ENCODE measurements at places on chromosomes 6 and 20.

DNA sequence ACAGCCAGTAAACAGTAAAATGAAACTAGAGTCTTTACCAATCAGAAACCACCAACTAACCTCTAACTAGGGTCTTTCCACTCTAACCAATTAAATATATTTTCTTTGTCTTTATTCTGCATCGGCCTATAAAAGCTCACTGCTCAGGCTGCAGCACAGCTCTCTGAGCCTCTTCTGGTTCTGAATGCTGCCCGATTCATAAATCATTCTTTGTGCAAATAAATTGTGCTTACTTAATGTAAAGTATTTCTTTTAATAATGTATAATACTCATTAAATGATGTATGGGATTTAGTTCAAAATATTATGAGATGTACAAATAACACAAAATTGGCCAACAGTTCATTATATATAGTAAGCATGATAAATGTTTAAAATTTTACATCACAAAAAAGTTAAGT lies 7.9 kb downstream of the IBTK start:
- no peak for DNase-seq

GRCh38 chr20:40414843-40415615 lies 274.0 kb downstream of the MAFB start:
- no peak for DNase-seq

DNA sequence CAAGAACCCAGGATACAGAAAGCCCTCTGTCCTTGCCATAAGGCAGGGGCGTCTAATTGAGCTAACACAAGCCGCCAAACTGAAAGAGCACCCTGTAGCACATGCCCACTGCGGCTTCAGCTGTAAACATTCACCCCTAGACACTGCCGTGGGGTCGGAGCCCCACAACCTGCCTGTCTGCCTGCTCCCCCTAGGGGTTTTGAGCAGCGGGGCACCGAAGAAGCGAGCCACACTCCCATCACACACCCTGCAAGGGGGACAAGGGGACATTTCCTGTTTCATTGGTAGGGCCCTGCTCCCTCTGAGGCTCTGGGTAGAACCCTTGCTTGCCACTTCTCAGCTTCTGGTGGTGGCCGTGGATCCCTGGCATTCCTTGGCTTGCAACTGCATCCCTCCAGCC lies 45.2 kb upstream of the BCLAF1 start:
- no peak for DNase-seq

GRCh38 chr6:81575442-81575841 lies 177.0 kb downstream of the TENT5A start:
- no peak for DNase-seq

- no peak for DNase-seq
These were observed 48.2 kb downstream of the PTPRA start for GRCh38 chr20:2921506-2921905.

DNA sequence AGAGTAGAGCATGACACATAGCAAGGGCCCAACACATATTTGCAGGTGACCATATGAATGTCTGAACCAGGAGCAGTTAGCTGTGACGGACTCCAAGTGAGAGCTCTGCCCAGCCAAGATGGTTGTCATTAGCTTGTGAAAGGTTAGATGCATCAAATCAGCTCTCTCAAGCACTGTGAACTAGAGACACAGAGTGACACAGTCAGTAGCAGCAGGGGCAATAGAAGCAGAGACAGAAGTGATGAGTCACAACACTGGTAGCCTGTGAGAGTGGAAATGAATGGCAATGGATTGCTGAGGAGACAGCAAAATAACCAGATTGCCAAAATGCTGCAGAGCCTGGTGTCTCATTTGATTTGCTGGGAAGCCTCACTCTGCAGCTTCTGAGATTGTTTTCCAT lies 558.9 kb downstream of the PKHD1 start:
- DNase-seq: no peak

GRCh38 chr20:5180421-5180820 lies 53.6 kb downstream of the CDS2 start:
- no peak for DNase-seq

DNA sequence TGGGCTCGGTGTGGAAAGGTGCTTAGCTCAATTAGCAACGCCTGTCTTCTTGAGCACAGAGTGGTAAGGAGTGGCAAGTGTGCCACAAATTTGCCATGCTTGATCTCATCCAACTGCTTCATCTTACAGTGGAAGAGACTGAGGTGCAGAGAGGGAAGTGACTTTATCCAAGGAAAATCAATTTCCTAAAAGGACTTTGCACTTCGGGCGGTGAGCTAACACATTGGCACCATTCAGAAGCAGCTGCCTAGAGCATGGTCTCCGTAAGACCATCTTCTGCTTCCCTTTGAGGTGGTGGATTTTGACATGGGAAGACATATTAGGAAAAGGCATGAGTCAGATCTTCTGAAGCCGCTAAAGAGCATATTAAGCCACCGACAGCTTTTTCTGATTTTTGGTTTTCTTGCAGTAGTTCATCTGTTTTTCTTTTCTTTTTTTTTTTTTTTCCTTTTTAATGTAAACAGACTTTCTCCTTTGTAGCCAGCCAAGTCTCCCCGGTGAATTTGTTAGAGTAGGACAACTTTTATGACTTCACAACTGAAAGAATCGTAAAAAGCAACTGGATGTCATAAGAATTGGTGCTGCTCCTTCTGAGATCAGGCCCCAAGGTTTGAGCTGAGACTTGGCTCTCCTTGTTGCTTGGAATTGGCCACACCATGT lies 273.2 kb downstream of the CDC5L start:
- DNase-seq: no peak

DNA sequence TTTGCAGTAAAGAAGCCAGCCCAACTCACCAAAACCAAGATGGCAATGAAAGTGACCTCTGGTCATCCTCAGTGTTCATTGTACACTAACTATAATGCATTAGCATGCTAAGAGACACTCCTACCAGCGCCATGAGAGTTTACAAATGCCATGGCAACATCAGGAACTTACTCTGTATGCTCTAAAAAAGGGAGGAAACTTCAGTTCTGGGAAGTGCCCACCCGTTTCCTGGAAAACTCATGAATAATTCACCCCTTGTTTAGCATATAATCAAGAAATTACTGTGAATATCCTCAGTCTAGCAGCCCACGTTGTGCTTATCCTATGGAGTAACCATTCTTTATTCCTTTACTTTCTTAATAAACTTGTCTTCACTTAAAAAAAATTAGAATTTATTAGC lies 19.4 kb upstream of the TRERF1 start:
- no peak for DNase-seq

- no peak for DNase-seq
These were observed 1294.9 kb upstream of the CITED2 start for GRCh38 chr6:140669321-140669720.

DNA sequence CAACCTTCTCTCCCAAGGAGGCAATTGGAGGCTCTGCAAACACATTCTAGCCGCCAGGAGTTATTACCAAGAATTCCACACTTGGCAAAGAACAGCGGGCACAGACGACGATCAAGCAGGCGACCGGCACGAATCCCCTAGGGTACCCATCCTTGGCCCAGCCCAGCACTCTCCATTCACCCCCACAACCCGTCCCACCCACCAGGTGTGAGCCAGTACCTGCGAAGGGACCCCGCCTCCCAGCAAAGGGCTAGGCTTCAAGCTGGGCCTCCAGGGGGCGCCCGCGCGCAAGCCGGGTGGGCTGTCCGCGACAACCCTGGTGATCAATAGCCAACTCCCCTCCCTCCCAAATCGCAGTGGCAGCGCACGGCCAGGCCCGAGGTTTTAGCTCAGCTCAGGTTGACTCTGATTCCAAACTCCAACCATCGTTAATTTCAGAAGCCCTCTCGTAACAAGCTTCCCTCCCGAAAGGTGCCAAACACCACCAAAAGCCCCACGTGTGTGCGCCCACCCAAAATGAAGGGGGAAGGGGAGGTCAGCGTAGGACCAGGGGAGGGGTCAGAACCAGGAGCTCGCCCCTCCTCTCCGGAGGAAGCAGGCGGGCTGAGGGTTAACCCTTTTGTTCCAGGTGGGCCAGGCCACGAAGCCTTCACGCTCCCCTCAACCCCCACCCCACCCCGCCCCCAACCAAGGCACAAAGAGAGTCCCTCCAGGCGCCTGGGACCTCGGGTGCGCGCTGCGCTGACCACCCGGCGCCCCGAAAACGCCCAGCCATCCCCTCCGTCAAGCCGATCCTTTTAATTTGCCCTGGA lies 2.1 kb downstream of the SALL4 start:
- peak; percentile 17 for DNase-seq

GRCh38 chr20:48717095-48717672 lies 110.6 kb downstream of the PREX1 start:
- DNase-seq: no peak

DNA sequence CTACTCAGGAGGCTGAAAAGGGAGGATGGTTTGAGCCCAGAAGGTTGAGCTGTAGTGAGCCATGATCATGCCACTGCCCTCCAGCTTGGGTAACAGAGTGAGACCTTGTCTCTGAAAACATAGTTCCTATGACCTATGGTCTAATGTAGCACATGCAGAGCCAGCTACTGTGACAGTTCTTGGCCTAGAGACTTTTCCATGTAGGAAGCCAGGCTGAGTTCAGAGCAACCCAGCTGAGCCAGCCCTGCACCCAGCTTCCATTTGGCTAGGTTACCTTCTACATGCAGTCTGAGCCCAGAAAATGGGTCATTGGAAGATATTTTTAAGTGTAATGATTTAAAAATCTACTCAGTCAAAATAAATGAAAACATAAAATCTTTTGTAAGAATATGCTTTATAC lies 92.8 kb downstream of the FNDC1 start:
- no peak for DNase-seq

DNA sequence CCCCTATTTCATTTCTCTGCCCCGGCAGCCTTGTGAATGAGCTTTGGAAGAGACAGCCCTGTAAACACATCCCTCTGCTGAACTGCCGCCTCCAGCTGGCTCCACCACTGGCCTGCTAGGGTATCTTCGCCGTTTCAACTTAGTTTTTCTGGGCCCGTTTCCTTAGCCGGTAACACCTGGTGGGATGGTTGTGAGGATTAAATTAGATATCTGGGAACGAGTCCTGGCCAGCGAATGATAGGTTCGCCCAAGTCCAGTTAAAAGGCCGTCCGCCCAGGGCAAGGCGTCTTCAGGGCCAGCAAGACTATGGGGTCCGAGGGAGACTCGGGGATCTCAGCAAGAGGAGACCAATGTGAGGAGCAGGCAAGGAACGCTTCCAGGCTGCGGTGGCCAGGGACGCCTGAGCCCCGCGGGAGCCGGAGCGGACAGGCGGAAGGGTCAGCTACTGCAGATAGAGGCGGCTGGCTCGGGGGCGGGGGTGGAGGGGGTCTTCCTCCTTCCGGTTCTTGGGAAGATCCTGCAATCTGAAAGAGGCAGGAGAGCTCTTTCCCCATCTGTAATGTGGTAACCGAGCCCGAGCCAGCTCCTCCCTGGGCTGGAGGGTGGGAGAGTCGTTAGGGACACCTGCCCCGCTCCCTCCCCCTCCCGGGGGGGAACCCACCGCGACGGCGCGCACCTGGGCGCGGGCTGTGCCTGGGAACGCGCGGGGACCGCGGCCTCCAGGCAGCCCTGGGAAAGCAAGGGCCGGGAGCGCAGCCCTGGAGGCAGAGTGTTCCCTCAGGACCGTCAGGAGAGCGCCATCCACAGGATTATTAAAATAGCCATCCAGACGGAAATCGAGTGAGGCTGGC lies 4.5 kb upstream of the PTCRA start:
- no peak for DNase-seq

- no peak for DNase-seq
These were observed 19.5 kb upstream of the TCP11 start for GRCh38 chr6:35160642-35161041.

DNA sequence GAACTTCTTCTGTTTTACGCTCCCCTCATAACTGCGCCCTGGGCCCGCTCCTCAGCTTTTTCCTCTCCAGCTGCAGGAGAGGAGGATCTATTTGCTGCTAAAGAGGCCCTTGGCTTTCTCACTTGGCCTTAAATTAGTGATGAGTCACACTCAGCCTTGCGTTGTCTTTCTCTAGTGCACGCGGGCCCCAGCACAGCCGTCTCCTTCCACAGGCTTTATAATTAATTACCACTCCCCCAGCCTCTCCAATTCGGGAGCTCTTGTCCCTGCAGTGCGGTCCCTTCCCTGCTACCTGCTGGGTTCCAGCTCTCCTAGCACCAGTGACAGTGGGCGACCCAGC lies 25.2 kb downstream of the PACSIN1 start:
- DNase-seq: no peak

GRCh38 chr20:50730765-50731054 lies 670 bp upstream of the PARD6B start:
- no peak for DNase-seq

- no peak for DNase-seq
These were observed 11.2 kb upstream of the SERPINB6 start for GRCh38 chr6:2982426-2983117.

DNA sequence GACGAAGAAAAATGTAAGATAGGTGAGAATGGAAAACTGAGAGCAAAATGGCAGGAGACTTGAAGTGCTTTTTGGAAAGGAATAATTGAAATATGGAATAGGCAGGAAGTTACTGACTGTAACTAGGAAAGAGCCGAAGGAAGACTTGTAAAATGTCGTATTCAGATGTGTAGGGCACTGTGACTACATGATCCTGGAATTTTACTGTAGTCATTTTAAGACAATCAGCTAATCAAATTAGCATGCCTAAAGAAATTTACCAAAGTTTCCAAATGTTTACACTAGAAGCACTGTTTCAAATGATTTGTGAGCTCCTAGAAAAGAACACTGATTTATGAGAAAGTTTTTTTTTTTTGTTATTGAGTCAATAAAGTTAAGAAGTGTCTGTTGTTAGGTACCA lies 21.2 kb upstream of the ADIG start:
- no peak for DNase-seq

GRCh38 chr6:162229093-162229492 lies 498.5 kb downstream of the PRKN start:
- no peak for DNase-seq

DNA sequence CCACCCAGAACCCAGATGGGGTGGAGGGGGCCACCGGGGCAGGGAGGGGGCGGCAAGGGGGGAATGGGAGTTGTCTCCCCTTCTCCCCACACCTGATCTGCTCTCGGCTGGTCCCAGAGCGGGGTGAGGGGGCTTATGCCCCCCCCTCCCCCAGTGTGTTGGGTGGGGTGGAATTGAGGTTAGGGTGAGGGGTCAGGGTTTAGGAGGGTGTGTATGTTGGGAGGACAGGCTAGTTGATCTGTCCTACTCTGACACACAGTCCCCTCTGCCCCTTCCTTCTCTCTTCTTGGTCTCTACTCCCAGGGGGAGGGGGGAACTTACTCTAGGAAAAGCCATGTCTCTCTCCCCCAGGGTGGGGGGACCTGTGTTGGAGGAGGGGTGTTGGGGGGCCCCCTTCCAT lies 1.9 kb upstream of the ZBTB9 start:
- DNase-seq: no peak

DNA sequence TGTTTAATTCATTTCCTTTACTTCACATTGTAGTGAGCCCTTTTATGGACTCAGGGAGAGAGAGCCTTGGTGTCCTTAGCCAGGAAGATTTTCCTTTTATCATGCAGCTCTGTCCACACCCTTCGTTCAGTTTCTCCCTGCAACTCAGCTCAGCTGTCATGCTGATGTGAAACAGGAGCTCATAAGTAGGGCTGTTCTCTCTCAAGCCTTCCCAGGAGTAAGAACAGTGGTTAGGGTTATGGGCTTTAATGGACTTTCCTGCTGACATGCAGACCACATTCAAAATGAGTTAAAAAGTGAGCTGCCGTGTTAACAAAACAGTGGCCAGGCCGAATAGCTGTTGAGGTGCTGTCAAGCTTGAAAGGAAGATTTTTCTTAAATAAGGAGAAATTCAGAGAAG lies 104.1 kb downstream of the BCKDHB start:
- DNase-seq: no peak

All from stimulated activated CD8-positive, alpha-beta memory T cell treated with anti-CD3 and anti-CD28 coated beads, Interleukin-2, amount 100 ng/mL, for 1 hour (primary cell).